H9 (cell line): ENCODE measurements at places on chromosomes 2 and 18. TPM values are rescaled to one million over a fixed set of nuclear protein-coding genes. Genes with fewer than 3 reads are reported as not detected.

DNA sequence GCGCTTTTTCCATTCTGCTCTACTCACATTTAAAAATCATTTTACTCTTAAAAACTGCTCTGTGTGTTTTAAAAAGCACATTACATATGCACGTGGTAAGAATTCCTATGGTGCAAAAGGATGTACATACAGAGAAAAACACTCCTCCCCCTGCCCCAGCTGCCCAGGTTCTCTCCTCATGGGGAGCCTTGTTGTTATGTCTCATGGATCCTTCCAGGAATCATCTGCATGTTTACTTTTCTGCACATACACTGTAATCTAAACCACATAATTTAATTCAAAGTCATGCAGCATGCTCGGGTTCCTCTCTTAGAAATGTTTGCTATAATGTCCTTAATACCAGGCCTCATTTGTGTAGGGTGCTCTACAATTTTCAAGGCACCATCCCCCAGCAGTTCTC, 243.3 kb downstream of the LOXHD1 start:
- no peak overlapping the region for H3K4me3 ChIP-seq
- H3K4me1 ChIP-seq, result peaks cover 25% of the 10 kb centered on the region
- no peak for DNase-seq
- H3K27me3 ChIP-seq, result no peaks in the 10 kb centered on the region
- no peaks in the 10 kb centered on the region for H3K36me3 ChIP-seq
- no peak overlapping the region for H3K27ac ChIP-seq

GRCh38 chr2:109141727-109142283, 12.8 kb downstream of the SH3RF3 start:
- no peaks in the 10 kb centered on the region for H3K36me3 ChIP-seq
- H3K27me3 ChIP-seq, result no peaks in the 10 kb centered on the region; the same call in 1 of the 2 replicates
- DNase-seq, result no peak

DNA sequence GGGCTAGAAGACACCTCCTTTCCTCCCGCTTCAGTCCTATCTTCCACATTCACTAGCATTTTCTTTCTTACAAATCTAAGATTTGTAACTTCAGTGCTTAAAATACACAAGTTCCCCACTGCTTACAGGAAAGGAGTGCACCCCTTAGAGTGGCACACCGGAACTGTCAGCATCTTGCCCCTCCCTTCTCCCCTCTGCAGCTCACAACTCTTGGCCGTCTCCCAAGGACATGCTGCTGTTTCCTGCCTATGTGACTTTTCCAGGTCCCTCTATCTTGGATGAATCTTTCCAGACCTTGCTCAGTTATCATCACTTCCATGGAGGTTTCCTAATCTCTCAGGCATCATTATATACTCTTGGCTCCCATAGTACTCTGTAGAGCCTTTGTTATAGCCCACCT, 334.8 kb downstream of the CELF4 start:
- H3K27ac ChIP-seq, result no peak overlapping the region
- H3K4me3 ChIP-seq, result no peak overlapping the region
- no peak for DNase-seq
- no peaks in the 10 kb centered on the region for H3K36me3 ChIP-seq
- no peaks in the 10 kb centered on the region for H3K27me3 ChIP-seq

DNA sequence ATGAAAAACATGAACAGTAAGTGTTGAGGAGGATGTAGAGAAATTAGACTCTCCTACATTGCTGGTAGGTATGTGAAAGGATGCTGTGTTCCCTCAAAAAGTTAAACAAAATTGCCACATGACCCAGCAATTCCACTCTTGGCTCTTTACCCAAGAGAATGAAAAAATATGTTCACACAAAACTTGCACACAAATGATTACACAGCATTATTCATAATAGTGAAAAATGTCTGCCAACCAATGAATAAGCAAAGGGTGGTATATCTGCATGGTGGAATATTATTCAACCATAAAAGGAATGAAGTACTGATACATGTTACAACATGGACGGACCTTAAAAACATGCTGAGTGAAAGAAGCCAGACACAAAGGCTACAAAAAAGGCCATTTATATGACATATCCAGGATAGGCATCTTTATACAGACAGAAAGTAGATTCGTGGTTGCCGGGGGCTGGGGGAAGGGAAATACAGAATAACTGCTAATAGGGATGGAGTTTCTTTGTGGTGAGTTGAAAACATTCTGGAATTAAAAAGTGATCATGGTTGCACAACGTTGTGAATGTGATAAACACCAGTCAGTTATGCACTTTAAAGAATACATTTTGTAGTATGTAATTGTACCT, 85.4 kb upstream of the MYO3B start:
- H3K4me3 ChIP-seq, result no peak overlapping the region
- no peak for DNase-seq
- peaks cover 20% of the 10 kb centered on the region for H3K36me3 ChIP-seq
- no peaks in the 10 kb centered on the region for H3K27me3 ChIP-seq

- H3K4me3 ChIP-seq, result no peak overlapping the region
- H3K27ac ChIP-seq, result no peak overlapping the region
- no peaks in the 10 kb centered on the region for H3K36me3 ChIP-seq
- H3K27me3 ChIP-seq, result no peaks in the 10 kb centered on the region
- no peaks in the 10 kb centered on the region for H3K4me1 ChIP-seq
Observed at GRCh38 chr18:44636241-44636640, 44.4 kb upstream of the SETBP1 start.

GRCh38 chr18:79521416-79522205, 125.9 kb downstream of the NFATC1 start:
- no peak overlapping the region for H3K4me3 ChIP-seq
- DNase-seq, result peak; percentile 2
- no peaks in the 10 kb centered on the region for H3K4me1 ChIP-seq
- no peak overlapping the region for H3K27ac ChIP-seq

GRCh38 chr2:187424146-187424545, 23.9 kb downstream of the CALCRL start:
- no peaks in the 10 kb centered on the region for H3K4me1 ChIP-seq
- no peaks in the 10 kb centered on the region for H3K27me3 ChIP-seq
- no peak for DNase-seq
- no peak overlapping the region for H3K4me3 ChIP-seq
- H3K36me3 ChIP-seq, result no peaks in the 10 kb centered on the region

DNA sequence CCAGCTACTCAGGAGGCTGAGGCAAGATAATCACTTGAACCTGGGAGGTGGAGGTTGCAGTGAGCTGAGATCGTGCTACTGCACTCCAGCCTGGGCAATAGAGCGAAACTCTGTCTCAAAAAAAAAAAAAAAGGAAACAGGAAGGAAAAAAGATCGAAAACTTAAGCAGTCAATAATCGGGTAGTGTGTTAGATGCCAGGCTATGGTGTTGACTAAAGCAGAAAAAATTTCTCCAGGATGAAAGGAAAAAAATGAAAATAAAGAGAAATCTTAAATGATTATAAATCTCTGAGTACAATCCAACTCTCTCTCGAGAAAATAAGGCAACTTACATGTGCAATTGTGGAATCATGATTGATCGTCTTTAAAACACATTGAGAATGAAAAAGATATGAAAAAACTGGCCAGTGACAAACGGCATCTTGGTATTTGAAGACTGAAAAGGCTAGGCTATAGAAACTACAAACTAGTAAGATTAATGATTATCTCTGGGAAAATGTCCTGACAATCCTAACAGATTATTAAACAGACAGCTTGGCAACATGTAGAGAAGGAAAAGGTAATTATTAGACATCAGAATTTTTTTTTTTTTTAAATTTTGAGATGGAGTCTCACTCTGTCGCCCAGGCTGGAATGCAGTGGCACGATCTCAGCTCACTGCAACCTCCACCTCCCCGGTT, 16.3 kb upstream of the EPHA4 start:
- H3K36me3 ChIP-seq, result no peaks in the 10 kb centered on the region
- DNase-seq, result no peak
- H3K4me3 ChIP-seq, result no peak overlapping the region; the same call in 2 of the 3 replicates
- H3K4me1 ChIP-seq, result no peaks in the 10 kb centered on the region

The DSG4 gene
- total RNA-seq, result not detected in 2 replicates

GRCh38 chr2:32900246-32900973, 46.3 kb upstream of the LTBP1 start:
- DNase-seq, result no peak
- no peak overlapping the region for H3K27ac ChIP-seq
- H3K36me3 ChIP-seq, result peaks cover 2% of the 10 kb centered on the region; the same call in 2 of the 3 replicates
- H3K27me3 ChIP-seq, result no peaks in the 10 kb centered on the region

GRCh38 chr18:50663626-50664441, 103.9 kb downstream of the MAPK4 start:
- H3K4me1 ChIP-seq, result no peaks in the 10 kb centered on the region; the same call in 1 of the 2 replicates
- no peak for DNase-seq

DNA sequence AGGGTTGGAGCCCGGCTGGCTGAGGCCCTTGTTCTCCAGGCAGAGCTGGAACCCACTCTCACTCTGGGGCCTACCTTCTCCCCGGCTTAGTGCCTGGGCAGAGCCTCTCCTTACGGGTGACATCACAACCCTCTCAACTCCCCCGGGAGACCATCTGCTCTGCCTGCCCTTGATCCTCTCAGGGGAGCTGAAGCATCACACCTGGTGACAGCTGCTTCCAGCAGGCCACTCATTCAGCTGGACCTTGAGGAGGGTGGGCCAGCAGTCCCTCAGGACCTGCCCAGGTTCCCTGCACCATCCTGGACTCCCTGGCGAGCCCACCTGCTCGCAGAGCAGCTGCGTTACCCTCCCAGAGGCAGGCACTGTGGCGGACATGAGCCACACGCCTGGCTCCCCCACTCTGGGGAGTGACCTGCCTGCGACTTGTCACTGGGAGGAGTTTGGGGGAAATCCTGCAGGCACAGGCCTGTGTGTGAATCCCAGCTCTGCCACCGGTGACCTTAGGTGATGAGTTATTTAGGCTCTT, 13.1 kb downstream of the HS6ST1 start:
- DNase-seq, result no peak
- H3K27ac ChIP-seq, result no peak overlapping the region

The ANKRD62 gene
- not detected in 2 replicates for total RNA-seq

DNA sequence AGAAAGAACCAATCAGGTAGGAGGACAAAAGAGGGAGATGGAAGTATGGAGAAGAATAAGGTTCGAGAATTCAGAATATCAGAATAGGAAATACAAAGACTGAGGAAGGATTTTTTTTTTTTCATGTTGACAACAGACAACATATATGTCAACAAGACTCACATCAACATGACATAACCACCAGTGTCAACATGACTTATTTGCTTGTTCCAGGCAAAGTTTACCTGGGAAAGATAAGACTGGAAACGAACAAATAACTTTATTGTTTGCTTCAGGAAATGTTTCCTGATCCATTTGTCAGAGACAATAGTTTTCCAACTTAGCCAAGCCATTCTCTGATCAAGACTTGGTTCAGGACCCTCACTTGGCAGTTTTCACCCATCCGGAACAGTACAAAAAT, 321.9 kb upstream of the NETO1 start:
- H3K36me3 ChIP-seq, result no peaks in the 10 kb centered on the region
- H3K27me3 ChIP-seq, result no peaks in the 10 kb centered on the region
- no peak for DNase-seq
- no peaks in the 10 kb centered on the region for H3K4me1 ChIP-seq
